ENCODE measurements at places on chromosomes 1 and 21.

DNA sequence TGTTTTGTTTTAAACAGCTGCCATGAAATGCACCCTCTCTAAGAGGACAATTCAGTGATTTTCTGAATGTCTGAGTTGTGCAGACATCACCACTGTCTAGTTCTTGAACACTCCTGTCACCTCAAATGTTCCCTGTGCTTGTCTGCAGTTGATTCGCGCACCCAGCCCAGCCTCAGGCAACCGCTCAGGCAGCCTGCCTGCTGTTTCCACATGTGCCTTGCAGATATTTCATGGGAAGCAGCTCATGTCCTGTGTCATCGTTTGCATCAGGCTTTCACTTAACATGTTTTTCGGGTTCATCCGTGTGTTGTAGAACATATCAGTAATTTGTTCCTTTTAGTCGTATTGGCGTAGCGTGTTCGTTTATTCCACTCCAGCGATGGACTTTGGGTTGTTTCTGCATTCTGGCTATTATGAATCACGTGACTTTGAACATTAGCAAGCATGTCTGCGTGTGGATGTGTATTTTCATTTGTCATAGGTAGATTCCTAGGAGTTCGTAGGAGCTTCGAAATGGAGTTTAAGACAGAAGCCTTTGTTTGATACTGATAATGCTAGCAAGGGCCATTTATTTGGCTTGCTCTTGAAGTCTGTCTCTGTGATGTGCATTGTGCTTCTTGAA is 12.1 kb downstream of the ADARB1 start:
- DNase-seq = no peak

- DNase-seq = no peak
These were observed 197.7 kb downstream of the CTH start for GRCh38 chr1:70608815-70609214.

DNA sequence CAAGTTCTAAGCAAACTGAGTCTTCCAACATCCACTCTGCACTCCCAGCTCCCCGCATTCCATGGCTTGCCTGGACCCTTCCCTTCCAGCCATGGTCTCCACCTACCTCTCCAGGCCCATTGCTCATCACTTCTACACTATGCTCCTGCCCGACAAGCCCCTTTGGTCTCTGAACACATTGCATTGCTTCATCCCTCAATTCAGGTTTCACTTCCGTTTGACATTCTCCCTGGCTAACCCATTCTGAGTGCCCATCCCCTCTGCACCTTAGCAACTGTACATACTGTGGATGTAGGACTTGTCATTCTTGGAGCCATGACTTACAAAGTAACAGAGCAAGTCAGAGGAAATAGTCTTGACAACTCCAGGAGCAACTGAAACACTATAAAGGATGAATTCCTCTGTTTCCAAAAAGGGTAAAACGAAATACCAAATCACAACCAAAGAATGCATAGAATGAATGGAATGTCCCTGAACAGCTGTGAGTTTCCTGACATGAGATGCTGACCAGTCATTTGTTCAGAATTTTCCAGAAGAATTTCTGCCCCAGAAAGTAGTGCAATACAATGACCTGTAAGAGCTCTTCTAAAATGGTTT is 66.7 kb downstream of the KCNJ6 start:
- DNase-seq = no peak

GRCh38 chr1:11730429-11730891 is 5.5 kb upstream of the AGTRAP start:
- DNase-seq = peak; percentile 57

- no peak for DNase-seq
These were observed 40.4 kb upstream of the GRHL3 start for GRCh38 chr1:24278726-24279125.

DNA sequence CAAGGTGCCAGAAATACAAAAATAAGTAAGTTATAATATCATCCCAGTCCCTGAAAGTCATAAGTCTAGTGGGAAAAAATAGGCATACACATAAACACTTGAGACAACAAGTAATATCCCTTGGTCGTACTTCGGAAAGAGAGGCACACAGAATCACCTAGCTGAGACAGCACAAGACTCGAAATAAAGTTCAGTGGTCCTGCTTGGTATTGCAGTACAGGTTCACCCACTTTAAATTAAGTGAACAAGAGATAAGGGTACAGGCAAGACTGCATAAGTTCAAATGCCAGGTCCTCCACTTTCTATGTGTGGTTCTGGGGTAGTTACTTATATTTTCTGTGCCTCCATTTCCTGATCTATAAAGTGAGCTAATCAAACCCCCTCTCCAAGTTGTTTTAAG is 47.6 kb downstream of the SEC16B start:
- no peak for DNase-seq

DNA sequence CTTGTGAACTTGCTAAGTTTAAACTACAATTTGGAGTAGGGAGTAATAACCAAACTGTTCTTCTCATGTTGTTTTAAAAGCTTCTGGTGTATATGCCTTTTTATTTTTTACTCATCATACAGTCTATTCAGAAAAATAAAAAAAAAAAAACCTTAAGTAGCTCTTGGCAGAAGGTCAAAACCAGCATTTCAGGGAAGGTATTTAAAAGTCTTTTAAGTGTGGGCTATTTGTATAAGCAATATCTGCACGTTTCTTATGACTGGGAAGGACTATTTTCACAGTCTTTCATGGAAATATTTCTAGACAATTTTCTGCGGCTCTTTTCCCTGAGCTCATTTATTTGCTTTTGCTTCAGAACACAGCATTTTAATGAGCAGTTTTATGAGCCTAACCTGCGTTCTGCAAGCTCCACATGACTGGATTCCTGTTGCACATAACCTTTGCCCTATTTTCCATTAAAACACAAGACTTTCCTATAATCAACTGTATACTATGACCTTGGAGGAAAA is 60.9 kb upstream of the C1orf105 start:
- DNase-seq = no peak

GRCh38 chr1:21634806-21635535 is 34.2 kb downstream of the RAP1GAP start:
- no peak for DNase-seq

GRCh38 chr1:146020058-146021049 is 1.2 kb downstream of the HJV start:
- DNase-seq = no peak

GRCh38 chr1:55751776-55752175 is 536.6 kb upstream of the USP24 start:
- no peak for DNase-seq

GRCh38 chr1:71231751-71232150 is 150.9 kb upstream of the ZRANB2 start:
- no peak for DNase-seq

DNA sequence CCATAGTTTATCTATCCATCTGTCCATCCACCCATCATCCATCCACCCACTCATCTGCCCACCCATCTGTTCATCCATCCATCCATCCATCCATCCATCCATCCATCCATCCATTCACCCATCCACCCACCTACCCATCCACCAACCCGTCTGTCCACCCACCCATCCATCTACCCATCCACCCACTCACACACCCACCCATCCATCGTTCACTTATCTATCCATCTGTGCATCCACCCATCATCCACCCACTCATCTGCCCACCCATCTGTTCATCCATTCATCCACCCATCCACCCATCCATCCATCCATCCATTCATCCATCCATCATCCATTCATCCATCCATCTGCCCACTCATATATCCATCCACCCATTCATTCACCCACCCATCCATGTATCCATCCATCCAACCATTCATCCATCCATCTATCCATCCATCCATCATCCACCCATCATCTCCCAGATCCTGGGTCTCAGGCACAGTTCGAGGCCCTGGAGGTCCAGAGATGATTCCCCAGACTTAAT is 88.2 kb upstream of the WNT4 start:
- DNase-seq = no peak

- DNase-seq = no peak
These were observed 6.9 kb upstream of the TRIM62 start for GRCh38 chr1:33188572-33189275.

GRCh38 chr1:94305704-94306103 is 68.3 kb upstream of the ARHGAP29 start:
- no peak for DNase-seq

GRCh38 chr1:200488375-200489165 is 78.7 kb upstream of the ZNF281 start:
- peak; percentile 51 for DNase-seq

- no peak for DNase-seq
These were observed 54.4 kb upstream of the JAK1 start for GRCh38 chr1:65020774-65021173.
